Testis (tissue), 5 donors: ENCODE measurements at places on chromosomes 7 and 10.

DNA sequence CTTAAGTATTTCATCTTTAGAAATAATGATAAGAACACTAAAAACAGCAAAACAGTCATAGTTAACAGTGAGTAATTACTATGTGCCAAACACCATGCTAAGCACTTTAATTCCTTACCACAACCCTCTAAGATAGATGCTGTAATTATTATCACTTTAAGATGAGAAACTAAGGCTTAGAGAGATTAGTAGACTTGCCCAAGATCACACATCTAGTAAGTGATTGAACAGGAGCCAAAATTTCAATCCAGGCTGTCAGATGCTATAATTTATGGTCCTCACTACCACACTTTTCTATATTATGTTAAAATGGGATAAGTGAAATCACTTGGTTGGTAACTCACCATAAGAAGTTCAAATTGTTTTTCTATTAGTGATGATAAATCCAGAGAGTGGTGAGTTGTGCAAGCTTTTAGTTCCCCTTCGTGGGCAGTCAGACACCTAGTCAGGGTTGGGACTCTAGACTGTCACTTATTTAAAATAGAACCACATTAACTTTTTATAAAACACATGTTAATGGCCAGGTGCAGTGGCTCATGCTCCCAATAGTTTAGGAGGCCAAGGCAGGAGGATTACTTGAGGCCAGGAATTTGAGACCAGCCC is 85.9 kb upstream of the GATA3 start:
- DNase-seq: no peak
- no peaks in the 10 kb centered on the region for H3K36me3 ChIP-seq
- H3K27me3 ChIP-seq: no peaks in the 10 kb centered on the region
- H3K4me3 ChIP-seq: no peak overlapping the region
- no peaks in the 10 kb centered on the region for H3K4me1 ChIP-seq

DNA sequence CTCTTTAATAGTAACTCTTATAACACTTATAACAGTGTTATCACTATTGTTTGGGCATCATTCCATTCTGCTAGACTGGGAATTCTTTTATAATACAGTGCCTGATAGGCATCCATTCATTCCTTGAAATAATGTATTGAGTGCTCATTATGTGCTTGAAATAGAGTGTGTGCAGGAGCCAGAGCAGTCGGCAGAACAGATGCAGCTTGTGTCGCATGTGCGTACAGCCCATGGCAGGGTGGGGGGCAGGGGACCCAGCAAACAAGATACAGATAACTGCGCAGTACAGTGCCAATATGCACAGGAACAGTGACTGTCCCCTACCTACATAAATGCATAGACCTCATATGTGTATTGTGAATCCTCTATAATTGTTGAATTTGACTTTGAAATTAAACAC is 99.3 kb downstream of the KAT6B start:
- H3K27ac ChIP-seq: peak overlapping the region; percentile 49
- H3K4me1 ChIP-seq: peaks cover 70% of the 10 kb centered on the region
- H3K4me3 ChIP-seq: no peak overlapping the region
- H3K36me3 ChIP-seq: no peaks in the 10 kb centered on the region
- no peaks in the 10 kb centered on the region for H3K27me3 ChIP-seq

- no peak overlapping the region for H3K27ac ChIP-seq
- no peaks in the 10 kb centered on the region for H3K4me1 ChIP-seq
- DNase-seq: no peak
- H3K27me3 ChIP-seq: no peaks in the 10 kb centered on the region
- no peak overlapping the region for H3K4me3 ChIP-seq
- no peaks in the 10 kb centered on the region for H3K36me3 ChIP-seq
Observed at GRCh38 chr10:9010931-9011670, 956.6 kb downstream of the GATA3 start.

DNA sequence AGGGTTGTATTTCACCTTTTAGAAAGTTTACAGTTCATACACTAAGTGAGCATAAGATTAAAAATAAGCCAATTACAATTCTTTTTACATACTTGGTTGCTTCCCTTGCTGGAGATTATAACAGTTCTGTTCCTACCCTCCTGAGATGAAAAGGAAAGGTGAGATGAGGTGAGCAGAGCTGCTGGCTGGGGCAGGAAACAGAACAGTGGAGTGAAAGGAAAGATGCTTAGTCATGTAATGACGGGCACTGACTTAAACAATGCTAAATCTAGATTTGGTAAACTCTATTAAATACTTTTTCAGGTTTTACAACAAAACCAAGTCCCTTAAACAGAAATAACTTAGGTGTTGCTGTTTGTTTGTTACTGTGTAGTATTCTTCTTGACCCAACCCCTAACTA is 19.9 kb upstream of the ZEB1 start:
- H3K27me3 ChIP-seq: no peaks in the 10 kb centered on the region
- DNase-seq: no peak
- no peaks in the 10 kb centered on the region for H3K36me3 ChIP-seq
- no peaks in the 10 kb centered on the region for H3K4me1 ChIP-seq
- H3K27ac ChIP-seq: no peak overlapping the region

- no peak overlapping the region for H3K27ac ChIP-seq
- H3K27me3 ChIP-seq: no peaks in the 10 kb centered on the region
- no peak overlapping the region for H3K4me3 ChIP-seq
- no peaks in the 10 kb centered on the region for H3K36me3 ChIP-seq
- H3K4me1 ChIP-seq: no peaks in the 10 kb centered on the region
Observed at GRCh38 chr7:13947535-13947934, 41.9 kb downstream of the ETV1 start.

GRCh38 chr10:110017907-110018306 is 10.1 kb downstream of the ADD3 start:
- no peaks in the 10 kb centered on the region for H3K36me3 ChIP-seq
- H3K4me1 ChIP-seq: no peaks in the 10 kb centered on the region
- no peak overlapping the region for H3K27ac ChIP-seq
- DNase-seq: no peak

DNA sequence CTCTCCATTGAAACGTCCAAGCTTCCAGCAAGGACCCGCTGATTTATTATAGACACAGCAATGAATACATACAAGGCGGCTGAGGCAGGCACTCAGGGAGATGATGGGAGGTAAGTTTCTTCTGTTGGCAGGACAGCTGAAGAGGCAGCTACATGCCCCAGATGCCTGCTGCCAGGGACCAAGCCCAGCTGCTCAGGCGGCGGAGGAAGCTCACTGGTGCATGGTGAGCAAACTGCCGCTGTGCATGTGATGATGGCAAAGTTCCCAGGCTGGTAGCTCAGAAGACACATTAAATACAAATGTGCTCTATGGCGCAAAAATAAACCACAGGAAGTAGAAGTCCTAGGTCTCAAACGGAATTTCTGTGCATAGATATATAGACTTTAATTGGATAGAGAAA is 2.3 kb downstream of the DNTT start:
- no peak overlapping the region for H3K27ac ChIP-seq
- no peaks in the 10 kb centered on the region for H3K36me3 ChIP-seq
- H3K27me3 ChIP-seq: no peaks in the 10 kb centered on the region
- no peak overlapping the region for H3K4me3 ChIP-seq
- peak; percentile 27 for DNase-seq

GRCh38 chr10:82308641-82309040 is 433.6 kb downstream of the NRG3 start:
- no peaks in the 10 kb centered on the region for H3K36me3 ChIP-seq
- no peaks in the 10 kb centered on the region for H3K27me3 ChIP-seq
- no peak overlapping the region for H3K4me3 ChIP-seq
- no peaks in the 10 kb centered on the region for H3K4me1 ChIP-seq
- H3K27ac ChIP-seq: no peak overlapping the region

- DNase-seq: no peak
- no peak overlapping the region for H3K27ac ChIP-seq
- no peaks in the 10 kb centered on the region for H3K27me3 ChIP-seq
Observed at GRCh38 chr7:115249080-115249479, 327.2 kb downstream of the MDFIC start.
